ENCODE measurements at places on chromosomes 2 and 18. TPM values are rescaled to one million over a fixed set of nuclear protein-coding genes. Genes with fewer than 3 reads are reported as not detected.
A peak's percentile ranks its signal among the peaks of the same experiment; 100 is the strongest.

- DNase-seq = no peak
These were observed 61.2 kb downstream of the KCNE4 start for GRCh38 chr2:223113161-223113560.

GRCh38 chr2:23449413-23449812 is 64.4 kb downstream of the KLHL29 start:
- no peak for DNase-seq

DNA sequence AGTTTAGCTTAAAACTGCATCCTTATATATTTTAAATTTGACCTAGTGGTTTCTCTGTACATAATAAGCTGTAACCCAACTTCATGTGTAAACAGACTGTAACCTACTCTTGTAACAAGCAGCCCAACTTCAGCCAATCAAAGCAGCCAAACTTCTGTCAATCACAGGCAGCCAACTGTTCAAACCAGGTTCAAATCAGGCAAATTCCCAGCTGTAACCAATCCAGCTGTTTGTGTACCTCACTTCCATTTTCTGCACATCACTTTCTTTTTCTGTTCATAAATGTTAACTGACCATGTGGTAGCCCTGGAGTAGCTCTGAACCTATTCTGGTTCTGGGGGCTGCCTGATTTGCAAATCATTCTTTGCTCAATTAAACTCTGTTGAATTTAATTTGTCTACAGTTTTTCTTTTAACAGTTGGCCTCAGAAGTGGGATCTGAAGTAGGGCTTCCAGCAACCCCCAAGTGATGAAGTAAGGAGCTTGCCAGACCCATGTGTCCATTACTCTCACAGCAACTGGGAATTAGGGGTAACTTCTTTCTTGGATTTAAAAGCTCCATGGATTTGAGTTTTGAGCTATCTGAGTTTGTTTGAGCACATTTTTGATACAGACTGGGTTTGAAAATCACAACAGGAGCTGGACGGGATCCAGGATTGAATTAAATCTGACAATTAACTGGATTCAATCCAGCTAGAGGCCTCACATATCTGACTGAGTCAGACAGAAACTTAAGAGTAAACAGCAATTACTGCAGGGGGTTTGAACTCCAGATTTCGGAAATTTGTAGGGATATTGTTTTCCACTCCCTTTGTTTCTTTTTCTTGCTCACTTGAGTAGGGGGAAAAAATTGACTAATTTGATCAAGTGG is 1569.7 kb upstream of the SLC39A10 start:
- DNase-seq = peak; percentile 43

DNA sequence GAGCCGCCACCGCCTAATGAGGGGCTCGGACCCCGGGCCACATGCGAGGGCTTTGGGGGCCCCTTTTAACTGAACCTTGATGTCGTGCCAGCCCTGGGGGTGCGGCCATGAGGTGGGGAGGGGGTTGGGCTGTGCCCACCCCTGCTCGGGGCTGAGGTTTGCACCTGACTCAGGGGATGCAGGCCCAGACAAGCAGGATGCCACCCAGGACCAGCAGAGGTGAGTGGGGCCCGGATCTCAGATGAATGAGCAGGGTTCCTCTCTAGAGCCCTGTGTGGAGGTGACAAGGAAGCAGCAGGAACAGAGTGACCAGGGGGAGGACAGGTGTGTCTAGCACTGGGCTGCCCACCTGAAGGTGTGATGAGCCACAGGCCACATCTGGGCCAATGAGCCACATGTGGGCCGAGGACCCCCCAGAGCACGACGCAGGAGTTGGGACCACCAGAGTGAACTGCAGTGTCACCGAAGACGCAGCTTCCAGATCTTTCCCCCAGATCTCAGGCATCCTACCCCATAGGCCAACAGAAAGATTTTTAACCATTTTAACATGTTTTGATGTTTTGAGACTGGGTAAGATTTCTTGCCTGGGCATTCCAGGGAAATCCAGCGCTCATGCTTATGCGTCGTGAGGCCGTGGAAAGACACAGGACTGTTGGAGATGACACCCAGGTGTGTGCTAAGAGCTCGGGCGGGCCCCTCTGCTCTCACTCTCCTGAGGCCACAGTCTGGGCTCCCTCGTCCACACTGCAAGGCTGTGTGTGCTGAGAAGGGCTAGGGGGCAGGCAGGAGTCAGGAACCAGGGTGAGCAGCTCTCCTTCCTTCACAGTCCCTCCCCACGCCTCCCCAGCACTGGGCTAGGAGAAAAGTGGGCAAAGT is 73.6 kb downstream of the DDX1 start:
- DNase-seq = no peak

DNA sequence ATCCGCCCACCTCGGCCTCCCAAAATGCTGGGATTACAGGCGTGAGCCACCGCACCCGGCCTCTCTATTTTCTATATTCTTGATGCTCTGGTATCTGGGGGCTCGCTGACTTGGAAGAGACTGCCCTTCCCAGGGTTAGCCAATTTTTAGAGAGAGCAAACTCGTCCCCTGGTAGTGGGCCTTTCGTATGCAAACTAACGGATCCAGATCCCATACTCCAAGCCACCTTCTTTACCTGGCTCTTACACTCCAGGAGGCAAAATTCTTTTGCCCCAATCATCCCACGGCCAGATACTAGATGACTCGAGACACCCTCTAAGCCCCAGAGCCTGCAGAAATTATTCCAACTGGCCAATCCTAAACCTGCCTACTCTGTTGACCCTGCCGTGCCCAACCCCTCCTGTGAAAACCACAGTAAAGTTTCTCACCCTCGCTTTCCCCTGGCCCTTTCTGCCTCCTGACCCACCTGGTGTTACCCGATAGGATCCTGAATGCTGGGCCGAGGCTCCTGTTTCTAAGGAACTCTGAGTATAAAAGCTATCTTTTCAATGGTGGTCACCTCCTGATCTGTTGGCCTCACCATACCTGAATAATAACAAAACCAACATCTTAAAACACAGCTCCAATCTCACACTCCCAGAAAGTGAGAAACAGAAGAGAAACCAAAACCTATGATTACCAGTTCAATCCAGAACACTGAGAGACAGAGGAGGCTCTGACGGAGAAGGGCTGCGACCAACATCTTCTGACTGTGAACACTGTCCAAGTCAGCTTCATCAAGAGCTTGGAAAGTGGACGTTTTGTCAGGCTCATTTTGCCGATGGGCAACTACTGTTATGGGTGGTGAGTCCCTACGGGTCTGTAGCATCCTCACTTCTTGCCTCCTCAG is 57.6 kb upstream of the ZNF532 start:
- no peak for DNase-seq

- no peak for DNase-seq
These were observed 74.9 kb downstream of the ANKRD44 start for GRCh38 chr2:197235711-197236110.

- no peak for DNase-seq
These were observed 502.3 kb upstream of the KLHL29 start for GRCh38 chr2:22882643-22883042.

DNA sequence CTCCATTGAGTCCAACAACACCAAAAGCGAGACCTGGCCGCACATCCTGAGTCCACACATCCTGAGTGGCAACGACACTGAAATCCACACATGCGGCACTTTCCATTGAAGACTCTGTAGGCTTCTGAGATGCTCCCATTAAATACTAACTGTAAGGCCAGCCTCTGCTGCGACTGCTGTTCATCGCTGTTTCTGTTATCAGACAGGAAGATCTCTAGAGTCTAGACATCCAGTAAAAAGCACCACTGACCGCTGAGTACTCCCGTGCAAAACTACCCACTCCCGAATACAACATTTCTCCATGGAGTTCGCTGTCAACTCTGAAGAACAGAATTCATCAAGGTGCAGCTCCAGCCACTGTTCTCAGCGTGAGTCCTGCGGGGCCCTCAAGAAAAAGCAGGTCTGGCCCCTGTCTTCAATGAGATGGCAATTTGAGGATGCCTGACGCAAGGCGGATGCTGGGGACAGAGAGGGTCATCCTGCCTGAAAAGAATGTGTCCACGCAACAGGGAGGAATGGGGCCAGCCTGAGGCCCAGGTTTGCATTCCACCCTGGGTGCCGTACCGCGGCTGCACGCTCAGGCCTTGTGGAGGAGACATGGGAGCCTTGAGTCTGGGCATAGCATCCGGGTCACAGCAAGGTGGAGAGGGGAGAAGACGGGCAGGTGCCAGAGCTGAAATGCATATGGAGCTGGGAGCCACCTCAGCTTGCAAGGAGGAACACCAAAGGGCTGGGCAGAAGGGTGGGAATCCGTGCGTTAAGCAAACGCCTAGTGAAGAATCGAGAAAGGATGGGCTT is 61.9 kb downstream of the ZNF516 start:
- no peak for DNase-seq

DNA sequence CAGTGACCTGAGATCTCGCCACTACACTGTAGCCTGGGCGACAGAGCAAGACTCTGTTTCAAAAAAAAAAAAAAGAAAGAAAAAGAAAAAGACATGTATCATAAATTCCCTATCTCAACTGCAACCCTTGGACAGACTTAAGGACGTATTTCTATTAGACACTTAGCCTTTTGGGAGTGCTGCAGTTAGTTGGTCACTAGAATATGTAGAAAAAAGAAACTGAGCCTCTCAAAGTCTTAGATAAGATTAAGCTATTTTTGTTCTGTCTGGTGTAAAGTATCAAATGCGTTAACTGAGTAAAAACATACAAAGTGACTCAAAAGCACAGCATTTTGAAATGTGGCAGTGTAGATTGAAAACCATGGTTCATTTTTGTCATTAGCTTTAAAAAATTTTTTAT is 7.3 kb downstream of the NBEAL1 start:
- DNase-seq = peak; percentile 42

GRCh38 chr2:10688921-10689807 is 611 bp downstream of the NOL10 start:
- DNase-seq = no peak

- DNase-seq = no peak
These were observed 23.4 kb downstream of the BCL11A start for GRCh38 chr2:60529785-60530627.

GRCh38 chr2:18557121-18557520 is 3.3 kb downstream of the RDH14 start:
- no peak for DNase-seq

- peak; percentile 99 for DNase-seq
These were observed 178.7 kb downstream of the EN1 start for GRCh38 chr2:118668431-118669424.

GRCh38 chr2:219603771-219604170 is 6.1 kb downstream of the STK11IP start:
- no peak for DNase-seq

GRCh38 chr2:128281852-128282245 is 36.8 kb downstream of the HS6ST1 start:
- DNase-seq = no peak

Gene ACADL
- total RNA-seq = 0.63 TPM

Gene STARD6
- total RNA-seq = not detected

Gene EFHD1
- total RNA-seq = 0.45 TPM

Gene CYP1B1
- 146 TPM for total RNA-seq

Gene SCN1A
- total RNA-seq = 0.09 TPM

Gene HOXD4
- not detected for total RNA-seq

Gene IGFBP5
- total RNA-seq = 334 TPM

Gene IL36B
- not detected for total RNA-seq

Gene THSD7B
- total RNA-seq = not detected

Gene FZD7
- total RNA-seq = 35.8 TPM

Gene CD8B2
- not detected for total RNA-seq
